ENCODE measurements at places on chromosomes 7 and 10.

- no peak for DNase-seq
These were observed 247.8 kb upstream of the PLPP4 start for GRCh38 chr10:120209124-120209762.

DNA sequence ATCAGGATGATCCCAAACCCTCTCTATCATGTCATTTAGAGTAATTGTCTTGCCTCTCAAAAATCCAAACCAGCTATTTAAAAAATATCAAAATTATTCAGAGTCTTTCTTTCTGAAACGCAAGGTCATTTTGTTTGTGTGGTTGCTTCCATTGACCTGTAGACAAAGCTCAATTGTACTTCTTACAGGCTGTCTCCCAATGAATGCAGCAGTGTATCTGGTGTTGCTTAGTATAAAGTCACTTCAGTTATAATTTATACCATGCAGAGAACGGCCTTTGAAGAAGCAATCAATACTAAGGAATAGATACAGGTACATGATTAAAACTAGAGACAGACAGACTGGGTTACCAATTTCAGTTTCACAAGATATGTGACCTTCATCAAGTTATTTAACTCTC lies 80.9 kb downstream of the DOCK4 start:
- no peak for DNase-seq

DNA sequence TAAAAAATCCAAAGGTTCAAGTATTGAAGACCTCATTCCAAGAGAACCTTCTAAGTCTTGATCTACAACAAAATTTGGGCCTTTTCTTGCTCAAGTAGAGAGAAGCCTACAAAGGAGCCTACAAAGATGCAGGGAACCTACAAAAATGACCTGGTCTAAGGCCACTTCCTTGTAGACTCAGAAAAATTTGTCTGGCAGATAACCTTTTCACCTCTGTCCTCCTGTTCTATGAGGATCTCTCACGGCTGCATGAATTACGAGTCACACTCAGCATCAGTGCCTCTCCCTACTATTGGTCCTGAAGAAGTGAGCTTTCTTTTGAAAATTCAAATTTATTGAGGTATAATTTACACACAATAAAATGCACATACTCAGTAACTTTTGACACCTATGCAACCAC lies 29.3 kb downstream of the CCNJ start:
- no peak for DNase-seq

DNA sequence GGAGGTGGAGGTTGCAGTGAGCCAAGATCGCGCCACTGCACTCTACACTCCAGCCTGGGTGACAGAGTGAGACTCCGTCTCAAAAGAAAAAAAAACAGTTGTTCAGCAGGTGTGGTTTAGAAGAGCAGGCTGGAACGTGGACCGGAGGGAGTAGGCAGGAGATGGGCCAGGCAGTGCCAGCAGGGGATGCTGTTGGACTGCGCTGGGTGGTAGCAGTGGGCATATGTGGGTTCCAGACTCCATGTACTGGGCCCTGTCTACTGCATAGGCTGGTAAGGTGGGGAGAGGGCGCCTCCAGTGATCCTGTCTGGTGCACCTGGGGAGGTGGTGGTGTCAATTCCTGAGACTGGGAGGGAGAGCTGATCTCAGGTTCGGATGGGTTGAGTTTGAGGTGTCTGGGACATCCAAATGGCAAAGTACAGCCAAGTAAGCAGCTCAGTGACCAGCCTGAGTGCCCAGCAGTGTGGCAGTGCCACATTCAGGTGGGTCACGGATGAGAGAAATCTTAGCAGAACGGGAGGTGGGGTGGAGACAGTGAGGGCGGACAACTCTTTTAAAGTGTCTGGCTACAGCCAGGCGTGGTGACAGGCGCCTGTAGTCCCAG lies 25.9 kb downstream of the SFXN4 start:
- peak; percentile 49 for DNase-seq

GRCh38 chr7:149398195-149398820 lies 62.6 kb downstream of the ZNF777 start:
- DNase-seq: no peak

DNA sequence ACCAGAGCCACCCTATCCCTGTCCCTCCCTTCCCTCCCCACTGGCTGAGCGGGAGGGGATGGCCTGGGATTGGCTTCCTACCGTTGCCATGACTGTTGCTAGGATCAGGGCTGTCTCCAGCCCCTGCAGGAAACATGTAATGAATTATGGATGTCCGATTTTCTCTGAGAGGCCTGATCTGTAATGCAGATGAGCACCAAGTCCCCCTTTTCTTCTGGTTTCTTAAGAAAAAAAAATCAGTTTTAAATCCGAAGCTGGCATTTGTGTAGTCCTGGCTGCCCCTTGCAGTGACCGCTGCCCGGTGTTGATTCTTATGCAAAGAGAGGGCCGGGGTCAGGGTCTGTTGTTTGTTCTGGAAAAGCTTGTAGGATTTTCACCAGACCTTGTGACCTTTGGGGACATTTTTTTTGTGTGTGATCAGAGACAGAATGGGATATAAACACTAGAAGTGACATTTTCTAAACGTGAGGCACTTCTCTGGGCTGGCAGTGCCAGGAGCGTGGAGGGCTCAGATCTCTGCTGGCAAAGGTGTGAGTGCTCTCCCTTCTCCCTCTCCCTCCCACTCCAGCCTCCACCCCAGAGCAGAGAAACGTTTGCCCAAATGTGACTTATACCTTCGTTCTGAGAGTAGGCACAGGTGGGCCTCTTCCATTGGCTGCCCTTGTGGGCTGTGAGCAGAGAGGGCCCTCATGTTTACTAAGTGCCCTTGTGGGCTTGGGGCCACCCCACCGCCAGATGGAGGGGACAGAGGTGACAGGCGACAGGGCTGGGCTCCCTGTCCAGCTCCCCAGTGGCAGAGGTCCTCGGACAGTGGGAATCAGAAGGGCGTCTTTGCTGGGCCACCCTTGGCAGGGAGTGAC lies 127.5 kb downstream of the DNAJB6 start:
- DNase-seq: no peak

- no peak for DNase-seq
These were observed 42.2 kb upstream of the ADAM12 start for GRCh38 chr10:126430512-126430911.

DNA sequence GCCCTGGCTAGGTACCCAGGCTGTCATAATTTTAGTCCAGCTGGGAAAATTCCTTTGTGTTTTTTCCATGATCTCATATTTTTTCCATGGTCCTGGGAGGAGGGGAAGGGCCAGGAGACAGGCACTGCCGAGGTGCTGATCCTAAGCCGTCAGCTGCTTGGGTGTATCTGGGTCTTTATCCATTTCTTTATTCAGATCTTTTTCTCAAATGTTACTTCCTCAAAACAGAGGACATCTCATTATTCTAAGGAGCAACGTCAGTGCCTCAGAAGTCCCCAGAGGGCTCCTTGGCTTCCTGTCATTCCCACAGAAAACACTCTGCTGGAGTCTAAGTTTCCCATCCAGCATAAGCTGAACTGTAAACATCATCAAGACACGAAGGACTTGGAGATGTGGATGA lies 2.8 kb upstream of the OR6V1 start:
- DNase-seq: no peak

- no peak for DNase-seq
These were observed 77.1 kb downstream of the MTPN start for GRCh38 chr7:135900065-135900546.

- peak; percentile 51 for DNase-seq
These were observed 95.3 kb downstream of the HDAC9 start for GRCh38 chr7:18590744-18591340.

Measured in RWPE1 (cell line).